Activated CD4-positive, alpha-beta T cell treated with anti-CD3 and anti-CD28 coated beads for 4 hours (primary cell): ENCODE measurements at places on chromosomes 16 and 17.

- DNase-seq, result no peak
Measured at GRCh38 chr17:78746263-78746948, 35.7 kb downstream of the CYTH1 start.

DNA sequence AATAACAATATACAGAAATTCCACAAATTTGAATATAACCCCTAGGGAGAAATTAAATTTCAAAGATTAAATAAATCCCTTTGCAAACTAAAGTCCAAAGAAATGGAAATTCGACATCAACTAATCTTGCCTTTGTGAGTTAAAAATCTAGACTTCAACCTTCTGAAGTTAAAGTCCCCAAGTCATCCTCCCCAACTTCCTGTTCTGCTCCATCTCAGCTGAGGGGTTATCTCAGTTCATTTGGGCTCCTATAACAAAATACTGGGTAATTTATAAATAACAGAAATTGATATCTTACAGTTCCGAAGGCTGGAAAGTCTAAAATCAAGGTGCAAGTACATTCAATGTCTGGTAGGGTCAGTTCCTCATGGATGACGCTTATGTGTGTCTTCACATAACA lies 22.8 kb upstream of the KDM6B start:
- no peak for DNase-seq

- no peak for DNase-seq
Measured at GRCh38 chr16:59173408-59173831, 439.3 kb upstream of the GOT2 start.

DNA sequence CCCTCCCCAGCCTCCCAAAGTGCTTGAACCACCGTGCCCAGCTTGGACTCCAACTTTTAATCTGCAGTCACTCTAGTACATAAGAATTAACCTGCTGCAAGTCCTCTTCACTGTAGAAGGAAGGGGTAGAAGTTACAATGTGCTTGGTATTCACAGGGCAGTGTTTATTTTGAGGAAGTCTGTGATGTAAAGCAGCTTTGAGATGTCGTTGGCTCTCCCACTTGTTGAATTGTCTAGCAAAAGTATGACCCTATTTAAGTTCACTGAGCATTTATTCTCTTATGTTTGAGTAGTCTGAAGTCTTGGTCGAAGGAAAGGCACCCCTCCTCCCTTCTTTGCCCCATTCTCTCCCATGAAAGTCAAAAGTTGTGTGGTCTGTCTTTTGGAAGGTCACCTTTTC lies 28.2 kb downstream of the SF3B3 start:
- DNase-seq, result no peak

DNA sequence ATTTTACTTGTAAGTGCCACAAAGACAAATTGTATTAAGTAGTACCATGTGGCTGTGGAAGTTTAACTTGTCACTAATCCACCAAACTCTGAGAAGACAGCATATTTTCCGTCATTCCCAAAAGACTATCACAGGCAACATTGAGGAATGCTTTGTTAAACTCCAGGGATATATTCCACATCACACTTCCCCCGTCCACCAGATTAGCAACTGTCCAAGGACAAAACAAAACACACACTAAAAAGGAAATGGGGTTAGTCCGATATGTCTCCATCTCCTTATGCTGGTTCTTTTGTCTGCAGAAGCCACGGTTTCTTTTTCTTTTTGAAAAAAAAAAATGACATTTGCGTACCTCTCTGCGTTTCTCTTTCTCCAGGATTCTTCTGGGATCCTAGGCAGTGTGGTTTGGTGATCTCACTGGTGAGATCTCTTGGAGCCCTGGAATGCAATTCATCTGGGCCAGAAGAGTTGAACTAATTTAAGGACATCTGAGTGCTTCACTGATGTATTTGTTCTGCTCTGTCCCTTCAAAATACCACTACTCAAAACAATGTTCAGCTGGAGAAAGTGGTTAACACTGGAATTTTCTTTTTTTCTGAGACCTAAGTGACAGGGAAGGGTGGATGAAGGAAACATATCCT lies 40.6 kb downstream of the PRKCB start:
- no peak for DNase-seq

- DNase-seq, result no peak
Measured at GRCh38 chr16:84059111-84059510, 16.5 kb upstream of the SLC38A8 start.

GRCh38 chr17:67475161-67475937 lies 98.3 kb downstream of the PITPNC1 start:
- DNase-seq, result peak; percentile 88

DNA sequence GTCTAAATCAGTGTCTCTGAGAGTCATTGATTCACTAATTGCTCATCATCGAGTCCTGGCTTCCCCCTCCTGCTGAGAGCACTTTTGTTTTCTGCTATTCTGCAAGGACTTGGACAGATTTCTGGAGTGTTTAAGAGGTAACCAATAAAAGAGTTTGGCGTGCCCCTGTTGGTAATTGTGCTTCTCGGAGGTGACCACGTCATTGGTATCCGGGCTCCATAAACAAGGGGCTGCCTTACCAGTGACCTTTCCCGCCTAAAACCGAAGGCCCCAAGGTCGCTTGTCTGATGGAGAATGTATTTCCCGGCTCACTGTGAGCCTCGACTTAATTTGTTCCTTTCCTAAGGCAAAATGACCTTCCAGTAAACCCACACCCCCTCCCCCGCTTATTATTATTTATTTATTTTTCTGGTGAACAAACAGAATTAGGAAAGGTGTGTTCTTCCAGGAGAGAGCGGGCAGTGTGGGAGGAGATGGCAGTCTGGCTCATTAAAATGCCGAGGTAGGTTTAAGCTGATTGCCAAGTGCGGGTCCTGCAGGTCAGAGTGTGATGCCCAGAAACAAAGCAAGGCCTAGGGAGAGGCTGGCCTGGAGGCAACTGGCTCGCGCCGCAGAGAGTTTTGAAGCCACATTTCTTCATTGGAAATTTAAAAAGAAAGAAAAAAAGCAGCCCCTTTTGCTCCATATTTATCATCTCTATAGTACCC lies 30.2 kb downstream of the MSI2 start:
- DNase-seq, result no peak

DNA sequence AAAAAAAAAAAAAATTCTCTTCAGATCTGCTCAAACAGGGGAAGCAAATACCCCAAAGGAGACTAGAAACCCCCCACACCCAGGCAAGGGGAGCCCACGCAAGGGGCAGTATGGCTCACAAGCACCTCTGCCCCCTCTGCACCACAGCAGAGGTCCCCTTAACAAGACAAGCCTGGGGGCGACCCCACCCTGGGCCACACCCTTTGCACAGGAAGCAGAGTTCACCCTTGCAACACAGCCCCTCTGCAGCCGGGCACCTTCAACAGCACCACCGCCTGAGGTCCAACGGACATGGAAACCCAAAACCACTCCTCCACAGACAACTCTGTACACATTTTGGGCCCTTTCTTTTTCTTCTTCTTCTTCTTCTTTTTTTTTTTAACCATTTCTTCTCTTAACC lies 12.8 kb downstream of the AXIN1 start:
- DNase-seq, result no peak

DNA sequence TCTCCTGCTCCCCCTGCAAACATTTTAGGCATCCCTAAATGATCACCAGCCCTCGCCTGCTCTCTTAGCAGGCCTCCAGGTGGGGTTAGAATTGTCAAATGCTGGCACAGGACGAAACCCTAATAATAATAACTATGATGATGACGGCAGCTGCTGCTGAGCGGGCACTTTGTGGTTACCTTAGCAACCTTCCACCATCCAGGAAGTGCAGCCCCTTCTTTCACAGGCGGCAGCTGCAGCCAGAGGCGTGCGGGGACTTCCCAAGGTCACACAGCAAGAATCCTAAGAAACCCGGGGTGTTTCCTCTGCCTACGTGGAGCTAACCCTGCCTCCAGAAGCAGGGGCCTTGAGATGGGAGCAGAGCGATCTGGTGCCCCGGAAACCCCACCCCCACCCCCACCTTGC lies 22.4 kb upstream of the EIF1 start:
- peak; percentile 74 for DNase-seq

- peak; percentile 92 for DNase-seq
Measured at GRCh38 chr17:17206124-17206912, at the start of gene PLD6. Gene PLD6 (minus strand): TSS chr17:17206333. CDS start chr17:17206286, 47 bp downstream.

DNA sequence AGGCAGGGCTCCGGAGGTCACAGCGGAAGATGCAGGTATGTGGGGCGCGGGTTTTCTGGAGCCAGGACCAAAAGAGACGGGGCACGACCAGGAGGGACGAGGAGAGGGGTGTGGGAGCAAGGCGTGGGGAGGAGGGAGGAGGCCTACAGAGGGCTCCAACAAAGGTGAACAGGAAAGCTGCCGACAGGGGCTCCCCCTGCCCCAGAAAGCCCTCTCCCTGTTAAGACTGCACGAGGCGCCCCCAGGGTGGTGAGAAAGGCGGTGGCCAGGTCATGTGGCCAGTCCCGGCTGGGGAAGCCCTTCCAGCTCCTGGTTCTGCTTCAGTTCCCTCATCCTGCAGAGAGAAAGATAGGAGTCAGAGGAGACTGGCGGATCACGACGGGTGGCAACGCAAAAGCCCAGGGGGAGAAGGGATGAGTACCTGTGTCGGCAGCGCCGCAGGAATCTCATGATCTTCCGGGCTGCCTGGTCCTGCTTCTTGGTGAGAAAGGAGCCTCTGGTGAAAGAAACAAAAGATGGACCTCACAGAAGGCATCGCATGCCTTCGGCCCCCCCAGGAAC lies 949 bp upstream of the SPAG7 start:
- peak; percentile 48 for DNase-seq

GRCh38 chr16:83312718-83313245 lies 495.0 kb upstream of the HSBP1 start:
- DNase-seq, result no peak

DNA sequence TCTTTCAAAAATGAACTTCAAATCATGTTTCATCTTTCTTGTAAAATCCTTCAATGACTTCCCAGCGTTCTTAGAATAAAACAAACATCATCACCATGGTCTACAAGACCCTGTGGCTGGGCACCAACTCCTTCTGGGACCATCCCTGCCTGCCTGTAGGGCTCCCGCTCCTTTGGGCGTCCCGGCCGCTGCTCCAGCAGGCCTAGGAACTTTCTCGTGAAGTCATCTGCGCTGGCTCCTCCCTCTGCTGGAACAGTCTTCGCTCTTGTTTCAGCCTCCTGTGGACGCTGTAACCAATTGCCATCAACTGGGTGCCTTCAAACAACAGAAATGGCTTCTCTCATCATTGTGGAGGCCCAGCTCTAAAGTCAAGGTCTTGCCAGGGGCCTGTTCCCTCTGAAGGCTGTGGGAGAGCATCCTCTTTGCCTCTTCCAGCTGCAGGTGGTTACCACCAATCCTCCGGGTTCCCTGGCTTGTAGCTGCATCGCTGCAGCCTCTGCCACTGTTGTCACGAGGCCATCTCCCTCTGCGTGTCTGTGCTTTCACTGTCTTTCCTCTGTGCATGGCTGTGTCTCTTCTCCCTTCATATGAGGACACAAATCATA lies 185.5 kb upstream of the SDK2 start:
- DNase-seq, result no peak

DNA sequence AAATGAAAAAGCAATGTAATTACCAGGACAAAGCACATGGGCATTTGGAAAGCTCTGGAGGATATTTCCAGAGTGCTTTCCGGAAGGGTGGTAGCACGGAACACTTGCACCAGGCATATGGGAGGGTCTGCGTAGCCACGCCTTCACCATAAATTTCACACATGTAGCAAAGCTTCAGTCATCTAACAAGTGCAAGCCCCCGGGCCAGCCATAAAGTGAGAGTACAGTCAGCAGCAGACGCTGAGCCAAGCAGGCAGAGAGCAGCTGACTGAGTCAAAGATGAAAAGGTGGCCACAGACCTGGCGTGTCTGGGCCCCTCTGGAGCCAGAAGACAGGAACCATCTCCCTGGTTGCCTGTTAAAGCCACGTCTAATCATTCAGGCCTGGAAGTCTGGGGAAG lies 130.6 kb downstream of the SEC14L1 start:
- DNase-seq, result no peak

GRCh38 chr16:50407351-50407750 lies 38.6 kb upstream of the BRD7 start:
- DNase-seq, result no peak

DNA sequence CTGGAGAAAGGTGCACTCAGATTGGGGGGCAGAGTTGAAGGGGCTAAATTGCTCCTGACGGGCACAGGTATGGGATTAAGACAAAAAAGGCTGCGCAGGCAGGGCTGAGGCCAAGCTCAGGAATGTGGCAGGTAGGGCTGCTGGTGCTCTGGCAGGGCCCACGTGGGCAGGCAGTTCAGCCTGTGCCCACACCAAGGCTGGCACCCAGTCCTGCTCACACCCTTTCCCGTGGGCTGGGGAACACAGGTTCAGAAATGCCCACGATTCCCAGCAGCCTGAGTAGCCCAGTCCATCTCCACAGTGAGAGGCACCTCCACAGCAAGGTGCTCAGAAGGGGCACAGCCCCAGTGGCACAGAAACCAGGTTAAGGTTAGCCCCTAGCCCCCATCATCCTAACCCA lies 4.4 kb downstream of the HDAC5 start:
- DNase-seq, result no peak

DNA sequence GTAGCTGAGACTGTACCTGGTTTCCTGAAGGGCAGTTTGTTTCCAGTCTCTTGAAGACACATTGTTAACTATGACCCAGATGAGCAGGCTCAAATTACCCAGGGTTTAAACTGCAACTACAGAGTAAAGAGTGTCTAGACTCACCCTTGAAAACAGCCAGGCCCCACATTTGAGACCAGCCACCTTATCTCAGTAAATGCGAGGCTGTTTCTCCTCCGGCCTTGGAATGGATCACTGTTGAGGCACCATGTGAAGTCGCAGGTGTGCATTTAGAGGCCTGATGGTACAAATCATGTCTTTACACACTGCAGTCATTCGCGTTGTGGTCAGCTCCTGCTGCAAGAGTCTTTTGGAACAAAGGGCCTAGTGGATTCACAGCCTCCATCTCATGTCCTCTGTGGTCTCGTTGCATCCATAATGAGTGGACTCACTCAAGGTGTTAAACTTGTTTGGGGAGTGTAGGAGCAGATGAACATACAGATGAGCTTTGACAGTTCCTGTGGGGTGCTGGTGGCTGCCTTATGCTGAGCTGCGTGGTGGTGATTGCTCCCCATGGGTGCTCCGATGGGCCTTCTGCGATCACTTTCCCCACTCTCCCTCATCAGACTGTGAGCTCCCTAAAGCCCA lies 18.5 kb upstream of the N4BP1 start:
- DNase-seq, result no peak

DNA sequence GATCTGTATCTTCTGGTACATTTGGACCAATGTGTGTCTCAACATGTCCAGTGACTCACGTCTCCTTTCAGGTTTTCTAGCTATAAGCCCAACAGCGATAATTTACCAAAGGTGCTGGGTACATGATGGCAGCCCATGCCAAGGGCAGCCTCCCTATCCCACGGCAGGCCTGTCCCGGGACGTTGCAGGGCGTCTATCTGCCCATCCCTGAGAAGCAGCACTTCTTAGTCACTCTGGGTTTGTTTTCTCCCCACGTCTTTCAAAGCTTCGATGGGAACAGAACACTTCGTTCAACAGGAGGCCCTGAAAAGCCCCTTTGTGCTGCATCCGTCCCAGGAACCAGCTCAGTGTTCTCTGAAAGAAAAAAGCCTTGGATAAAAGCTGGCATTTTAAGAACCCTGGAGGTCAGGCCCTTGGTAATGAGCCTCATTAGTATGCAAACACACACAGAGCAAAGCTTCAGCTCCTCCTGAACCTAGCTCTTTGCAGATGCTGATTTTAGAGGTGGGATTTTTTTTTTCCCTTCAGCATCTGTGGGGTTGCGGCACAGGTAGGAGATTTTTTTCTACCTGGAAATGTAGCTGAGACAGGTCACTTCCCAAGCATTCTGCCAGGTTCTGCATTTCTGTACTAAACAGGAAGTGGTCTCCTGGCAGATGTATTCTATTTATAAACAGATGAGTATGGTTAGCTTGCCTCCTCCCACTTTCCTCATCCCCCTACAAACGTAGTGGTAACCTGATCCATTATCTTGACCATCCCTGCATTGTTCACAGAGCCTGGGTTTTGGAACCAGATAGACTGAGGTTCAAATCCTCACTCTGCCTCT lies 17.5 kb upstream of the MT4 start:
- DNase-seq, result no peak
